ENCODE measurements at places on chromosomes 7 and 10.

DNA sequence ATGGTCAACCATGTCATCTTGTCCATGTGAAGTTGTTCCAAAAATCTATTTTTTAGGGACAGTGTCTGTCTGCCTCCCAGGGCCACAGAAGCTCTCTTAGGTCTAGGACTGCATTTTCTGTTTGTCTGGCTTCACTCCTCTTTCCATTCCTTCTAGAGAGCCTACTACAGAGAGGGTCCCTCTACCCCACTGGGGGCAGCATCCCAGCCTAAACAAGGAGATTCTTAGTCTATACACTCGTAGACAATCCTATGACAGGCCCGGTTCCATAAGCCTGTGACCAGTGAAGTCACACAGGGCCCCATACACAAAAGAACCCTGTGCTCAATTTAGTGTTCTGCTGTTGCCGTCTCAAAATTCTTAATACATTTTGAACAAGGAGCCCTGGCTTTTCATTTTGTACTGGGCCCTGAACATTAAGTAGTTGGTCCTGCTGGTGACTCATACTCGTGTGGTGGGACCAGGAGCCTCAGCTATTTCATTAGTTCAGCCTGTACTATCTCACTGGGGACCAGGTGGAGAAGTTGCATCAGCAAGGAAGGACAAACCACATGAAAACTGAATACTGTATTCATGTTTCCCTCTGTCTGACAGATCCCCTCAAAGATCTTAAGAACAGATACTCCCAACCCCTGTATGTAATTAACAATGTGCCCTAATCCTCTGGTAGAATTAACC is 23.5 kb upstream of the FAM180A start:
- no peak for DNase-seq

GRCh38 chr10:74771054-74771453 is 55.3 kb upstream of the KAT6B start:
- no peak for DNase-seq

GRCh38 chr7:156064971-156065386 is 252.7 kb upstream of the SHH start:
- DNase-seq, result no peak

GRCh38 chr7:115379321-115379720 is 457.4 kb downstream of the MDFIC start:
- DNase-seq, result no peak

- no peak for DNase-seq
Measured at GRCh38 chr7:150975536-150976319, 2.4 kb downstream of the KCNH2 start.
